Activated T-cell treated with anti-CD3 and anti-CD28 coated beads, Interleukin-2, amount 50 U/mL, for 72 hours (primary cell): ENCODE measurements at places on chromosomes 16 and 17.

DNA sequence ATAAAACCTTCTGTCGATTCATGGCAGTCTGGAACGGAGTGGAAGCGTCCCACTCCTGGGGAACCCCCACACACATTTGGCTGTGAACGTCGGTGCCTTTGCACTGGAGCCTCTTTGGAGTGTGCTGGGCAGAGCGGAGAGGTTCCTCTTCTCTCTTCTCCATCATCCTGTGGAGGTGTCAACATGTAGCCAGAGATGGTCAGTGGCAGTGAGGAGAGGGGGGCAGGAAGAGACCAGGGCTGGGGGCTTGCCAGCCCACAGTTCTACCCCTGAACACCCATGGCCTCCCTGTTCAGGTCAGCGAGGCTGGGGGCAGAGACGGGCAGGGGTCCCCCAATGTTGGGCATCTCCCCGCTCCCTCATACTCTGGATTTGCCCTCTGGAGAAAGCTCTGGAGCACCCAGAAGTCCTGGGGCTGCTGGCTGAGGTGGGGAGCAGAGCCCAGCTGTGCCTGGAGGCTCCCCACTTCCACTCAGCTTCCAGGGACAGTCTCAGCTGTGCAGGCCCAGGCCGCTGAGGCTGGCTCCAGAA lies 223.7 kb downstream of the SEC14L1 start:
- no peaks in the 10 kb centered on the region for H3K36me3 ChIP-seq
- no peak for DNase-seq
- H3K4me3 ChIP-seq = peak overlapping the region; percentile 82
- peaks cover 61% of the 10 kb centered on the region for H3K4me1 ChIP-seq

GRCh38 chr17:82161216-82161615 lies 51.4 kb downstream of the CCDC57 start:
- H3K27ac ChIP-seq = no peak overlapping the region
- no peak overlapping the region for H3K4me3 ChIP-seq
- H3K27me3 ChIP-seq = no peaks in the 10 kb centered on the region
- no peaks in the 10 kb centered on the region for H3K4me1 ChIP-seq
- H3K36me3 ChIP-seq = peaks cover 10% of the 10 kb centered on the region
- no peak for DNase-seq

DNA sequence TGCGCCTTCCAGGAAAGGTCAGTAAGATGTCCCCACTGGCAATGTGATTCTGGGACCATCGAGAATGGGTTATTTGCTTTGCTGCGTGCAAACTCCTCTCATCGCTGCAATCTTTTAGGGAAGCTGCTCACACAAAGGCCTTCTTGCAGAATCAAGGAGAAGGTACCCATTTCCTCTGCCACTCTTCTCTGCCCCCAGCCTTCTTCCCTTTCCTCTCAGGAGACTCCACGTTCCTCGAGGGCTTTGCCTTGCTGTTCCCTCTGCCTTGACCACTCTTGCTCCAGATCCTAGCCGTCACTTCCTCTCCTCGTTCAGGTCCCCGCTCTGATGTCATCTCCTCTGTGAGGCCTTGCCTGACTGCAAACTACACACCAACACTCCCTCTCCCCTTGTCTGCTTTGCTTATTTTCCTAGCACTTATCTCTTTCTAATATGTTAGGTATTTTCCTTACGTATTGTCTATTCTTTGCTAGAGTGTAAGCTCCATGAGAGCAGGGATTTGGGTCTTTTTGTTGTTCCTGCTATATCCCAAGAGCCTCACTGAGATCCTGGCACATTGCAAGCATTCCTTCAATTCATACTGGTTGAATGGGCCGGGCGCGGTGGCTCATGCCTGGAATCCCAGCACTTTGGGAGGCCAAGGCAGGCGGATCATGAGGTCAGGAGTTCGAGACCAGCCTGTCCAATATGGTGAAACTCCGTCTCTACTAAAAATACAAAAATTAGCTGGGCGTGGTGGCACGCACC lies 5.3 kb upstream of the CRK start:
- H3K4me3 ChIP-seq = no peak overlapping the region
- DNase-seq = no peak
- peaks cover 42% of the 10 kb centered on the region for H3K27me3 ChIP-seq
- no peak overlapping the region for H3K27ac ChIP-seq
- H3K4me1 ChIP-seq = peaks cover 47% of the 10 kb centered on the region

- H3K36me3 ChIP-seq = no peaks in the 10 kb centered on the region
- H3K27ac ChIP-seq = no peak overlapping the region
- no peak overlapping the region for H3K4me3 ChIP-seq
- H3K4me1 ChIP-seq = no peaks in the 10 kb centered on the region
- H3K27me3 ChIP-seq = no peaks in the 10 kb centered on the region
- no peak for DNase-seq
Observed at GRCh38 chr16:57682809-57683635, 11.6 kb upstream of the DRC7 start.

DNA sequence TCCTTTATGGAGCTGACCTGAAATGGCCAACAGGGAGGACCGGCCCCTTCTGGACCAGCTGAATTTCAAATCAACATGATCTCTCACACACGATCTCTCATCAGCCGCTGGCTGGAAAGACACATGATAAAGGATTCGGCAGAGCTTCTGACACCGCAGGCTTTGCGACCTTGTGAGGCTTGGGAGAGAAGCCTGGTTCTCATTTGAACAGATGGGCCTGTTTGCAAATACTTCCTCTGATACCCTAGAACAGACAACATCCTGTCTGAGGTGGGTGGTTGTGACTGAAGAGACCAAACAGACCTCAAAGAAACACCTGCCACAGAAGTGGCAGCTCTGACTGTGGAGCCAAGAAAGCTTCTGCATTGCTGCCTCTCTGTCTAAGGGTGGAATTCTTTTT lies 77.9 kb upstream of the SDK2 start:
- H3K27me3 ChIP-seq = no peaks in the 10 kb centered on the region
- H3K36me3 ChIP-seq = no peaks in the 10 kb centered on the region
- peak; percentile 12 for DNase-seq
- H3K27ac ChIP-seq = peak overlapping the region; percentile 67

GRCh38 chr17:77400445-77400870 lies 259.7 kb downstream of the SEC14L1 start:
- peak overlapping the region; percentile 75 for H3K27ac ChIP-seq
- H3K4me3 ChIP-seq = peak overlapping the region; percentile 79
- peaks cover 78% of the 10 kb centered on the region for H3K4me1 ChIP-seq
- no peaks in the 10 kb centered on the region for H3K27me3 ChIP-seq

DNA sequence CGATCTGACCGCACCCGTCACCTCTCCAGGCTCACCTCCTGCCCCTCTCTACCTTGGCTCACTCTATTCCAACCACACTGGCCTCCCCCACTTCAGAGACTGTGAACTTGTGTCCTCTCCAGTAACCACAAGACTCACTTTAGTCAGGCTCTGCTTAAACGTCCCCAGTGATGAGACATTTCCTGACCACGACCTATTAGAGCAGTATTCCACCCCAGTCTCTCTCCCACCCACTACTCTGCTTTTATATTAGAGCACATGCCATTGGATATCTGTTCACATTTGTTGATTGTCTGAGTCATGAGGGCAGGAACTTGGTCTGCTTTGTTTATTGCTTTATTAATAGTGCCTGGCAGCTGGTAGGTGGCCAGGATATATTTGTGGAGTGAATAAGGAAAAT lies 20.1 kb downstream of the COX11 start:
- H3K4me1 ChIP-seq = peaks cover 5% of the 10 kb centered on the region
- H3K36me3 ChIP-seq = no peaks in the 10 kb centered on the region
- no peak overlapping the region for H3K27ac ChIP-seq
- no peak overlapping the region for H3K4me3 ChIP-seq

DNA sequence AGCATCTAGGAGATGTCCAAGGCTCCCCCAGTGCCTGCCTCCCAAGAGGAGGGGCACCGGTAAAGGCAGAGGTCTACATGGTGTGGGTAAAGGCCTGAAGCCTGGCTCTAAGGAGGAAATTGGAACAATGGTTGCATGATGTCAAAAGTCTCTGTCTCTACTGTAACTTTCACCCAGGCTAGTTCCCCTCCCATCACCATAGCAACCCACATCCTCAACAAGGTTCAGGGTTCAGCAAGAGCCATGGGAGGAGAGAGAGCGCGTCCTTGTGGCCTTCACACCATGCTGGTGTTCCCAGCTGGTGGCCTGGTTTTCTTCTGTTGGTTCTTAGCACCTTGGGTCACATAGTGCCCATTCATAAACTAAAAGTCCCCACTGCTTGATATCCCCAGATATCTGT lies 196.7 kb upstream of the CDH5 start:
- no peaks in the 10 kb centered on the region for H3K4me1 ChIP-seq
- no peak overlapping the region for H3K4me3 ChIP-seq
- no peak for DNase-seq
